Gastrocnemius medialis (tissue), 4 donors: ENCODE measurements at places on chromosomes 4 and X. TPM values are rescaled to one million over a fixed set of nuclear protein-coding genes. Genes with fewer than 3 reads are reported as not detected.
A peak's percentile ranks its signal among the peaks of the same experiment; 100 is the strongest.

- no peak for DNase-seq
Observed at GRCh38 chr4:151407466-151408379, 1.3 kb upstream of the FHIP1A start.

HDX gene
- not detected for total RNA-seq

- DNase-seq = peak; percentile 2
Observed at GRCh38 chr4:125316791-125317524, 2.2 kb downstream of the FAT4 start.

GRCh38 chrX:20863649-20864048, 510.6 kb upstream of the CNKSR2 start:
- no peak for DNase-seq

GRCh38 chr4:71974681-71975080, 57.1 kb upstream of the NPFFR2 start:
- no peak for DNase-seq

GRCh38 chr4:42656679-42656943, 294 bp downstream of the ATP8A1 start:
- DNase-seq = no peak

DNA sequence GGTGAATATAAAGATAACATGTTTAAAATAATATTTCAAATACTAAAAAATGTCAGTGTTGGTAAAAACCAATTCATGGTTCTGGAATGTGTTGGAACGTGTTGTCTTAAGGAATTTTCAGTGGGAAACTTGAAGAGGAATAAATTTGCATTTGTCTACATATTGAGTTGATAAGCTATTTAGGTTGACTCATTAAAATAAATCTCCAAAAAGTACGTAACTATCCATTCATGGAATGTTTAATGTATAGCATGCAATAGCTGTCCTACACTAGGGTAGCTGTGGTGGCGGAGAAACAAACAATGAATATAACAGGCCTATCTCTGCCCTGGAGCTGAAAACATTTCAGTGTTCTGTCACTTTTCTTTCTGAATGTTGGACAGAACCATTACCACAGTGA, 20.3 kb downstream of the SHISA3 start:
- no peak for DNase-seq

SMIM14 gene
- total RNA-seq = 11.3 TPM

- DNase-seq = no peak
Observed at GRCh38 chrX:133600536-133600935, 185.2 kb upstream of the GPC4 start.

DNA sequence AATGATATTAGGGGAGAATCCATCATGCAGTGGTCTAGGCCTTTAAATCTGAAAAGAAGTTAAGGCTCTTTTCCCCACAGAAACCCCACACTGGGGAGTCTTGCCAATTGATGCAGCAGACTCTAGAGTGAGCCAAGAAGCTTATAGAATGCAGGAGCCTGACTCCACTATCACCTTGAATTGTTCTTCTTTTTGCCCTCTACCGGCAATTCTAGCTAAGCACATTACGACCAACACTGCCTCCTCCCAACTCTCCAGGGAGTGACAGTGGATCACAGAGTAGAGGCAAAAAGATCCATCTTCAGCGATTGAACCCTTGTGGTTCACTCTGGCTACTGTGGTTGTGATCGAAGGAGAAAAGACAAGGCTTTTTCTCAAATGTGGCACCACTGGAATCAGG, 331.5 kb downstream of the NKX6-1 start:
- DNase-seq = no peak

- no peak for DNase-seq
Observed at GRCh38 chr4:47654972-47655693, 170.1 kb downstream of the ATP10D start.

FRAS1 gene
- total RNA-seq = 0.41 TPM

DNA sequence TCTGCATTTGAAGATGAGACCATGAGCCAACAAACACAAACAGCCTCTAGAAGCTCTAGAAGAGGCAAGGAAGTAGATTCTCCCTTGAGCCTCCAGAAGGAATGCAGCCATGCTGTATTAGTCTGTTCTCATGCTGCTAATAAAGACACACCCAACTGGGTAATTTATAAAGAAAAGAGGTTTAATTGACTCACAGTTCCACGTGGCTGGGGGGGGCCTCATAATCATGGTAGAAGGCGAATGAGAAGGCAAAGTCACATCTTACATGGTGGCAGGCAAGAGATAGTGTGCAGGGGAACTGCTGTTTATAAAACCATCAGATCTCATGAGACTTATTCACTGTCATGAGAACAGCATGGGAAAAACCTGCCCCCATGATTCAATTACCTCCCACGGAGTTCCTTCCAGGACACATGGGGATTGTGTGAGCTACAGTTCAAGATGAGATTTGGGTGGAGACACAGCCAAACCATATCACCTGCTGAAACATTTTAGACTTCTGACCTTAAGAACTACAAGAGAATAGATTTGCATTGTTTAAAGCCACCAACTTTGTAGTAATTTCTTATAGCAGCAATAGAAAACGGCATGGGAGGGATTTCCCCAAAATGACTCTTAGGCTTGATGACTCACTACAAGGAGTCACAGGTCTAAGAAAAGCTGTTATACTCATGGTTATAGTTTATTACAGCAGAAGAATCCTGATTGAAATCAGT, 284.4 kb upstream of the SFRP2 start:
- DNase-seq = no peak

- no peak for DNase-seq
Observed at GRCh38 chr4:121185960-121186359, 21.8 kb upstream of the TNIP3 start.

DNA sequence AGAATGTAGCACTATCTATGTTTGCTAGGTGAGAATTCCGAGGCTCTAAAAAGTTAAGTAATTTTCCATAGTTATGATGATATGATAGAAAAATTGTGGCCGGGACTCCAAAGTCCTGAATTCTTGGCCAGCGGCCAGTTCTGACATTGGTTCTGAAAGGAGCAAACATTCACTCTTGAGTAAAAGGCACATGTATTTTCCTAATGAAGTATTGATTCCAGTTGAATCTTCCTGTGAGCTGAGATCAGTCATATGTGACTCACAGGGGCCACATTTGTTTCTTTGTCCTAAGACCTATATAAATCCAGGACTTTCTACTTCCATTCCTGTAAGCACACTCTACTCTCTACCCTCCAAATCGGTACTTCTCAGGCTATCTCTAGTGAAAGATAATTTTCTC, 349.9 kb downstream of the BMPR1B start:
- no peak for DNase-seq

GRCh38 chr4:89759426-89759825, 77.5 kb downstream of the SNCA start:
- no peak for DNase-seq

DNA sequence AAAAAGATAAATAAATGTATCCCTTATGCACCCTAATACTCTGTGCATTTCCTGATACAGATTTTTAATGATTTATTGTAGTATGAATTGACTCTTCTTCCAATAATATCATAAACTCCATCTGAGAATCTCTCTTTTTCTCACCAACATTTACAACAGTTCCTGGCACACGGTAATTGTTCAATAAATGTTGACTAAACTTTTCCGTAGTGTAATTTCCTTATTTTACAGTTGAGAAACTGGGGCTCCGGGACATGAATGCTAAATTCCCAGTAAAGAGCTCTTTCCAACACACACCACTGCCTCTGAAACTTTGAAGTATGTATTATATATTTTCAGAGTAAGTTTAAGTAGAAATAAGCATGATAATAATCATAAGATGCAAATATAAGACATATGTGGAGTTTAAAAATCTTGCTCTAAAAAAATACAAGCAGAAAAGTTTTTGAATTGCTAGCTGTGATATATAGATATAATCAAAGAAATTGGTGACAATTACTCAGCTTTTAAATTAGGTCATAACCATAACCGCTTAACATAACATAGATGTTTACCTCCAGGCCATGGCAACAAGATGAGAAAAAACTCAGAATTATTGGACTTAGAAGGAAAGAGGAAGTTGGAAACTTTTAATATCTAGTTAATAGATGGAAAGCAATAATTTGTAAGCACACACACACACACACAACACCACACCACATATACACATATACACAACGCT, 28.2 kb upstream of the ANTXR2 start:
- DNase-seq = no peak

GRCh38 chr4:80295336-80295735, 28.9 kb downstream of the FGF5 start:
- no peak for DNase-seq

GRCh38 chr4:39716356-39716755, 18.4 kb downstream of the UBE2K start:
- DNase-seq = no peak
